ENCODE measurements at places on chromosomes 2 and 18.
A peak's percentile ranks its signal among the peaks of the same experiment; 100 is the strongest.

GRCh38 chr2:233363744-233364235 is 9.5 kb downstream of the DGKD start:
- peaks cover 49% of the 10 kb centered on the region for H3K36me3 ChIP-seq
- no peak for DNase-seq
- H3K4me1 ChIP-seq: peaks cover 37% of the 10 kb centered on the region
- H3K27me3 ChIP-seq: no peaks in the 10 kb centered on the region

GRCh38 chr2:83953697-83954096 is 505.4 kb downstream of the SUCLG1 start:
- H3K4me1 ChIP-seq: no peaks in the 10 kb centered on the region
- DNase-seq: no peak
- H3K27ac ChIP-seq: no peak overlapping the region

- H3K27ac ChIP-seq: no peak overlapping the region
- no peaks in the 10 kb centered on the region for H3K36me3 ChIP-seq
- no peak for DNase-seq
- no peaks in the 10 kb centered on the region for H3K4me1 ChIP-seq
- no peaks in the 10 kb centered on the region for H3K27me3 ChIP-seq
These were observed 206.2 kb downstream of the SRBD1 start for GRCh38 chr2:45404807-45405297.

DNA sequence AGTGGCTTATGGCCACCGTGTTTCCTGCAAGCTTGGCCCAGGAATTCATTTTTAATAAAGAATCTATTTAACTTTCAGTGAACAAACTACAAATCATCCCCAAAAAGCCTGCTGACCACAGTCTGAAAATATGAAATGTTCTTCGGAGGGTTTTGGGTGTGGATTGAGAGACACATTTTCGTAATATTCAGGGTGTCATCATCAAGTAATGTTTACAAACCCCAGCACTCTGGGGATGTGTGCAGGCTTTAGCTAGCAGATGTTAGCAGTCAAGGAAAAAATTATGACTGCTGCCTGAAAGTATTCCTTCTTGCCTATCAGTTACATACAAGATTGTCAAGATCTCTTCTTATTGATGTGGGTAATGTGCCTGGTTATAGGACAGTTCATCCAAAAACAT is 143.9 kb upstream of the FN1 start:
- H3K4me3 ChIP-seq: no peak overlapping the region
- H3K27me3 ChIP-seq: no peaks in the 10 kb centered on the region
- H3K4me1 ChIP-seq: no peaks in the 10 kb centered on the region
- H3K27ac ChIP-seq: no peak overlapping the region
- DNase-seq: no peak

DNA sequence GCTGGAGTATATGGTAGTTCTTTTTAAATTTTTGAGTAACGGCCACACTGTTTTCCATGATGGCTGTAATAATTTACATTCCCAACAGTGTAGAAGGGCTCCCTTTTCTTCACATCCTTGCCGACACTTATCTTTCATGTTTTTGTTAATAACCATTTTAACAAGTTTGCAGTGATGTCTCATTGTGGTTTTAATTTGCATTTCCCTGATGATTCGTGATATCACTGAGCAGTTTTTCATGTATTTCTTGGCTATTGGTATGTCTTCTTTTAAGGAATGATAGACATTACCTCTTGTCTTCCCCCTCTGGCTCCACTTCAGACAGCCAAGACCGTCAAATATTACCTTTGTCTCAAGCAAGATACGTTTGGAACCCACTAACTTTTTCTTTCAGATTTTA is 371.1 kb upstream of the NRP2 start:
- no peaks in the 10 kb centered on the region for H3K4me1 ChIP-seq
- no peak overlapping the region for H3K4me3 ChIP-seq
- no peak overlapping the region for H3K27ac ChIP-seq
- no peaks in the 10 kb centered on the region for H3K36me3 ChIP-seq
- no peaks in the 10 kb centered on the region for H3K27me3 ChIP-seq

GRCh38 chr2:28547223-28547860 is 51.5 kb downstream of the PLB1 start:
- no peak for DNase-seq
- no peak overlapping the region for H3K4me3 ChIP-seq
- peaks cover 22% of the 10 kb centered on the region for H3K27me3 ChIP-seq
- peaks cover 45% of the 10 kb centered on the region for H3K4me1 ChIP-seq
- H3K36me3 ChIP-seq: no peaks in the 10 kb centered on the region
- H3K27ac ChIP-seq: no peak overlapping the region

- DNase-seq: no peak
- peaks cover 10% of the 10 kb centered on the region for H3K4me1 ChIP-seq
- H3K27ac ChIP-seq: no peak overlapping the region
- peaks cover 31% of the 10 kb centered on the region for H3K27me3 ChIP-seq
- H3K36me3 ChIP-seq: no peaks in the 10 kb centered on the region
- no peak overlapping the region for H3K4me3 ChIP-seq
These were observed 97.9 kb upstream of the ATL2 start for GRCh38 chr2:38474715-38475566.

GRCh38 chr2:65120990-65121693 is 8.8 kb downstream of the RAB1A start:
- H3K27ac ChIP-seq: no peak overlapping the region
- H3K27me3 ChIP-seq: no peaks in the 10 kb centered on the region
- H3K4me3 ChIP-seq: no peak overlapping the region
- no peak for DNase-seq
- peaks cover 8% of the 10 kb centered on the region for H3K36me3 ChIP-seq

- no peak overlapping the region for H3K27ac ChIP-seq
- H3K4me1 ChIP-seq: no peaks in the 10 kb centered on the region
- H3K27me3 ChIP-seq: no peaks in the 10 kb centered on the region
These were observed 263.6 kb downstream of the RNF144A start for GRCh38 chr2:7180638-7181370.

DNA sequence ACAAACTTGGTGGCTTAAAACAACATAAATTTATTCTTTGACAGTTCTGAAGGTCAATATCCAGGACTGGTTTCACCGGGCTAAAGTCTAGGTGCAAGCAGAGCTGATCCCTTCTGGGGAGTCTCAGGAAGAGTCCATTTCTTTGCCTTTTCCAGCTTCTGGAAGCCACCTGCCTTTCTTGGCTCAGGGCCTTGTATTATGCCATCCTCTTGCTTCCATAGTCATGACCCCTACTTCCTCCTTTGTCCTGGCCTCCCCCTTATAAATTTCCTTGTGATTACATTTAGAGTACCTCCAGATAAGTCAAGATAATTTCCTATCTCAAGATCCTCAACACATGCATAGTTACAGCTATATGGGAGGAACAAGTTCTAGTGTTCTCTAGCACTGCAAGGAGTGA is 1089.5 kb downstream of the LRP1B start:
- no peak overlapping the region for H3K4me3 ChIP-seq
- no peaks in the 10 kb centered on the region for H3K4me1 ChIP-seq
- no peaks in the 10 kb centered on the region for H3K27me3 ChIP-seq

GRCh38 chr2:101382442-101382841 is 4.9 kb downstream of the CREG2 start:
- DNase-seq: no peak
- peaks cover 7% of the 10 kb centered on the region for H3K4me1 ChIP-seq
- peaks cover 76% of the 10 kb centered on the region for H3K27me3 ChIP-seq

DNA sequence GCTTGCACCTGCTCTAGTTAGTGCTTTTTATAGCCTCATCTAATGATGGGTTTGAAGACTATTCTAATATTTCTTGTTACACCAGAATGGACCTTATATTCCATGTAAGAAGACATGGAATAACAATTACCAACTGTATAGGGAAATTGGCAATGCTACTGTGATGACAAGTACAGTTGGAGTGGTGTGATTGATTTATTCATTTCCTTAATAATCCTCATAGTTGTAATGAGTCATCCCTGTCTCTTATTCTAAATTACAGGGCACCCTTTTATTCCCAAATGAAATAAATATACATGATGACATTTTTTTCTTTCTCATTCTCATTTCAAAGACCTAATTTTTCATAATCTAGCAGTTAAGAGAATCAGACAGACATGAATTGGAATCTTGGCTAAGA is 18.3 kb upstream of the TLK1 start:
- no peak for DNase-seq
- H3K27me3 ChIP-seq: peaks cover 13% of the 10 kb centered on the region
- H3K36me3 ChIP-seq: no peaks in the 10 kb centered on the region
- H3K27ac ChIP-seq: no peak overlapping the region
- H3K4me1 ChIP-seq: no peaks in the 10 kb centered on the region

- DNase-seq: no peak
- H3K27me3 ChIP-seq: peaks cover 28% of the 10 kb centered on the region
- H3K27ac ChIP-seq: no peak overlapping the region
- no peaks in the 10 kb centered on the region for H3K36me3 ChIP-seq
- no peak overlapping the region for H3K4me3 ChIP-seq
These were observed 856 bp downstream of the FAM228A start for GRCh38 chr2:24175631-24176187.

GRCh38 chr2:68909793-68910674 is 38.8 kb upstream of the BMP10 start:
- peak; percentile 79 for DNase-seq
- H3K4me1 ChIP-seq: peaks cover 40% of the 10 kb centered on the region
- H3K36me3 ChIP-seq: peaks cover 5% of the 10 kb centered on the region

DNA sequence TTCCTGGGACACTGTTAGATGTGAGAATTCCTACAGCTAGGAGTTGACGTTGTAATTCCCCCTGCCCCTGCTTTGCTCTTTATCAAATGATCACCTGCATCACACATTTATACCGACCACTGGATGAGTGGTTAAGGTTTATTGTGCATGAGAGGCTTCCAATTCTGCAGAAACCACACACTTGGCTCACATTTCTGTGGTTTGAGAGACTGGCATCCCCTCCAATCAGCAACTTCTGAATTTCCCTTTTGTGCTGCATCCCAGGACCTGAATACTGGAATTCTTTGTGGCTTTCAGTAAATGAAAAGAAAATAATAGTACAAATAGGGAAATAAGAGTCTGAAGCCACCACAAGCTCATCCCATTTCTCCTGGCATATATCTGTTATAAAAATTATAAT is 628.7 kb upstream of the PIK3C3 start:
- H3K36me3 ChIP-seq: no peaks in the 10 kb centered on the region
- DNase-seq: no peak
- H3K4me1 ChIP-seq: no peaks in the 10 kb centered on the region
- H3K4me3 ChIP-seq: no peak overlapping the region
- no peaks in the 10 kb centered on the region for H3K27me3 ChIP-seq

DNA sequence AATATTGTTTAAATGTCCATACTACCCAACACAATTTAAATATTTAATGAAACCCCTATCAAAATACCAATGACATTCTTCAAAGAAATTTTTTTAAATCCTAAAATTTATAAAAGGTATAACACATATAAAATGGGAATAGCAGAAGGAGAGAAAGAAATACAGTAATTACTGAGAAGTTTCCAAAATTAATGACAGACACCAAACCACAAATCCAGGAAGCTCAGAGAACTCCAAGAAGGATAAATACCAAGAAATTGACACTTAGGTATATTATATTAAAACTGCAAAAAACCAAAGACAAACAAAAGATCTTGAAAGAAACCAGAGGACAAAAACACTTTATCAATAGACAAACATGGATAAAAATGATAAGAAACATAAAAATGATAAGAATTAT is 101.1 kb downstream of the MEMO1 start:
- H3K27ac ChIP-seq: no peak overlapping the region
- DNase-seq: no peak
- peaks cover 40% of the 10 kb centered on the region for H3K36me3 ChIP-seq
- H3K4me1 ChIP-seq: peaks cover 9% of the 10 kb centered on the region
- H3K4me3 ChIP-seq: no peak overlapping the region

- H3K27me3 ChIP-seq: no peaks in the 10 kb centered on the region
- no peaks in the 10 kb centered on the region for H3K4me1 ChIP-seq
- no peak overlapping the region for H3K4me3 ChIP-seq
- no peak overlapping the region for H3K27ac ChIP-seq
- no peaks in the 10 kb centered on the region for H3K36me3 ChIP-seq
These were observed 234.5 kb downstream of the VAPA start for GRCh38 chr18:10148189-10148929.

- H3K36me3 ChIP-seq: peaks cover 20% of the 10 kb centered on the region
- H3K4me1 ChIP-seq: no peaks in the 10 kb centered on the region
- DNase-seq: no peak
- H3K27me3 ChIP-seq: no peaks in the 10 kb centered on the region
- H3K27ac ChIP-seq: no peak overlapping the region
These were observed 23.6 kb downstream of the DTNB start for GRCh38 chr2:25649786-25650185.

DNA sequence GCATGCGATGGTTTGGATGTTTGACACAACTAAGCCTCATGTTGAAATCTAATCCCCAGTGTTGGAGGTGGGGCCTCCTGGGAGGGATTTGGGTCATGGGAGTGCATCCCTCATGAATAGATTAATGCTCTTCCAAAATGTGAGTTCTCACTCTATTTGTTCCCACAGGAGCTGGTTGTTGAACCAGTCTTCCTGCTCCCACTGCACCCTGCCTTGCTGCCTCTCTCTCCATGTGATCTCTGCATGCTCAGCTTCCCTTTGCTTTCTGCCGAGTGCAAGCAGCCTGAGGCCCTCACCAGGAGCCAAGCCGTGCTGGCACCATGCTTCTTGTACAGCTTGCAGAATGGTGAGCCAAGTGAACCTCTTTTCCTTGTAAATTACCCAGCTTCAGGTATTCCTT is 206.8 kb downstream of the VAPA start:
- no peak for DNase-seq
- no peaks in the 10 kb centered on the region for H3K4me1 ChIP-seq
- H3K36me3 ChIP-seq: no peaks in the 10 kb centered on the region
- H3K27ac ChIP-seq: no peak overlapping the region
- no peak overlapping the region for H3K4me3 ChIP-seq

DNA sequence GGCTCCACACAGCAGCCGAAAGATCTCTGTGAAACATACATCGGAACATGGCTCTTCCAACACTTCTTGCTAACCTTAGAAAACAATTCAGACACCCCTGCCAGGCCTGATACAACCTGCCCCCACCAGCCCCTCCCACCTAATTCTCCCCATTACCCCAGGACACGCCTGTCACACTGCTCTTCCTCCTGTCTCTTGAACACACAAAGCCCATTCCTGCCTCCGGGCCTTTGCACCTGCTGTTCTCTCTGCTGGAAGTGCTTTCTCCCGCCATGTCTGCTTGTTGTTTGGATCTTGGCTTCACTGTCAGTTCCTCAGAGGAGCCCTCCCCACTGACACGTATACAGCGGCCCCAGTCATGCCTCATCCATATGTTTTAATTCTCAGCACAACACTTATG is 24.1 kb downstream of the CELF4 start:
- H3K4me1 ChIP-seq: no peaks in the 10 kb centered on the region
- peaks cover 24% of the 10 kb centered on the region for H3K27me3 ChIP-seq
- no peaks in the 10 kb centered on the region for H3K36me3 ChIP-seq
- no peak for DNase-seq
- no peak overlapping the region for H3K4me3 ChIP-seq
- H3K27ac ChIP-seq: no peak overlapping the region

DNA sequence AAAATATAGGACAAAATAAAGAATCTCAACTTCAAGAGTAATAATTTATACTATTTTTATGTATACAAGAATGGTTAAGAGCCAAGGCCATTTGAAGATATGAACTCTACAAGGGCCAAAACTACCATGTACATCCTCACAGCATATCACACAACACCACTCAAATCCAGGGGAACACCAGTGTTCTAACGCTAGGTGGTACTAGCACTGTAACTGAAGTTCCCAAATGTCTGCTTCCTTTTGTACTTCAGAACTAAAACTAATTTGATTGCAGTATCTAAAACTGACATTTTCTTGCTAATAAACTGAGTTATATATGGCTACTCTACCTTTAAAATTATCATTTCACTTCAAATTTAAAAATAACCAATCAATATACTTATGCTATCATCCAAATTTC is 47.0 kb downstream of the REV1 start:
- no peak overlapping the region for H3K27ac ChIP-seq
- H3K4me3 ChIP-seq: no peak overlapping the region
- H3K36me3 ChIP-seq: peaks cover 15% of the 10 kb centered on the region
- H3K4me1 ChIP-seq: peaks cover 3% of the 10 kb centered on the region
- no peak for DNase-seq
